ENCODE measurements at places on chromosomes 12 and 14. TPM values are rescaled to one million over a fixed set of nuclear protein-coding genes. Genes with fewer than 3 reads are reported as not detected.

MAP3K9 gene
- 24.5 TPM for total RNA-seq

CD9 gene
- total RNA-seq = 156 TPM

SRGAP1 gene
- 25.7 TPM for total RNA-seq

ZNF385A gene
- 57.0 TPM for total RNA-seq

FIGNL2 gene
- 2.5 TPM for total RNA-seq

TAS2R7 gene
- 1.1 TPM for total RNA-seq

HPD gene
- total RNA-seq = not detected

AVPR1A gene
- 0.97 TPM for total RNA-seq

HOTAIR gene
- total RNA-seq = not detected

HRK gene
- 9.3 TPM for total RNA-seq

GRCh38 chr14:36086629-36087395 lies 89.7 kb downstream of the PTCSC3 start:
- DNase-seq = no peak

DNA sequence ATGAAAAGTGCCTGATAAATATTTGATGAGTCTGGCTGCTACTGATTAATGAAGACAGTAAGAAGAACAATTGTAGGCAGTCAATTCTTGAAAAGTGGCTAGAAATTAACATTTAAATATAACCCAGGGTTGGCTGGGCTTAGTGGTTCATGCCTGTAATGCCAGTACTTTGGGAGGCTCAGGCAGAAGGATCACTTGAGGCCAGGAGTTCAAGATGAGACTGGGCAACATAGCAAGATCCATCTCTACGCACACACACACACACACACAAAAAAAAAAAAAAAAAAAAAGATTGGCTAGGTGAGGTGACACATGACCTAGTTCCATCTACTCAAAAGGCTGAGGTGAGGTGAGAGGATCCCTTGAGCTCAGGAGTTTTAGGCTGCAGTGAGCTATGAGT lies 7.9 kb upstream of the PLBD1 start:
- DNase-seq = no peak

DNA sequence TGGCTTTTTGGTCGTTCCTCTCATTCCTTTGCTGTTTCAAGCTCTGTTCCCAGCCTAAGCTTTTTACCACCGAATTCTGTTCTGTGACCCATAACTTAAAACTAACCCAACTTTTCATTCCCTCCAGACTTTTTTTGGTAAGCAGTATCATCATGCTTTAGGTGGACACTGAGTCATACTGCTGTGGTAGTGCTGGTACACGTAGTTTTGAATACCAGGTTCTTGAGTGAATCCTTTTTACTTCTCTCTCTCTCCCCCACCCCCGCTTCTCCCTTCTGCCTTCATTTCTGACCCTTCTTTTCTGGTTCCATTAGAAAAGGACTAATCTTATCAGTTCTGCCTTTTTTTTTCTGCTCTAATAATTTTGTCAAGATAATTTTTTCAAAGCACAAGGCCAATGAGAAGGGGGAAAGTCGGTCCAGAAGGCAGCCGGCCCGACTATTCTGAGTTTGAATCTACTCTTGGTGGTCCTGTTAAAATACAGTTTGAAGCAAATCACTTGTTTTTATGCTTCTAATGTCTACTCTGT lies 2.3 kb upstream of the MDM2 start:
- no peak for DNase-seq

GRCh38 chr14:31139301-31139847 lies 68.2 kb downstream of the HECTD1 start:
- DNase-seq = no peak

- DNase-seq = no peak
Observed at GRCh38 chr12:126418400-126418799, 1353.2 kb downstream of the AACS start.

DNA sequence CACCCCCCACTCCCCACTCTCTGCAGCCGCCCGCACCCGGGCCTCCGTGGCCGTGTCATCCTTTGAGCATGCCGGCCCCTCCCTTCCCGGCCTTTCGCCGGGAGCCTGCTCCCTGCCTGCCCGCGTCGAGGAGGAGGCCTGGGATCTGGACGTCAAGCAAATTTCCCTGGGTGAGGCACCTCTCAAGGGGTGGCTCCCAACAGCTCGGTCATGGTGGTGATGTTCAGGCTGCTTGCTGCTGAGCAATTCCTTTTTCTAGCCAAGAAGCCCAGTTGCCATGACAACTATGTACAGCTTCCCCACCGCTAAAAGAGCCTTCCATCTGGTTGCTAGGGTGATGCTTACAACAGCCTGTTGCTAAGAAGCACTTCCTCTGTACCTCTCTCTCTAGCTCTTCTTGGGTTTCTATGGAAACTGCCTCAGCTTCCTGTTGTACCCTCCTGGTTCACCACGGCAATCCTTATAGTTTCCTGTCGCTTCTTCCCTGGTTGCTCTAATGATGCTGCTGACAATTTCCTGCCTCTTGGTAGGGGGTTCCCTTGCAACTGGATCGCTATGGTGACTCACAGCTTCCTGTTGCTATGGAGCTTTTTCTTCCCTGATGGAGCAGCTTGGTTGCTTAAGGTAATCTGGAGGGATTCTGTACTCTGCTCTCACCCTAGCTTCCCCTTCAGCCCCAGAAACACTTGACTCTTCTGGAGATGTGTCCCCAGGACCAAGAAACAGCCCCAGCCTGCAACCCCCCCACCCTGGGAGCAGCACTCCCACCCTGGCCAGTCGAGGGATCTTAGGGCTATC lies 11.0 kb downstream of the ZNF219 start:
- DNase-seq = no peak

- DNase-seq = peak; percentile 26
Observed at GRCh38 chr14:51395361-51395849, 155.4 kb downstream of the TMX1 start.

GRCh38 chr14:39446131-39446744 lies 14.0 kb upstream of the FBXO33 start:
- no peak for DNase-seq

- DNase-seq = no peak
Observed at GRCh38 chr12:49415521-49415970, 48.3 kb downstream of the SPATS2 start.

- DNase-seq = no peak
Observed at GRCh38 chr12:123149501-123150274, 1.2 kb downstream of the PITPNM2 start.

- DNase-seq = no peak
Observed at GRCh38 chr12:88458327-88458726, 121.9 kb downstream of the KITLG start.

DNA sequence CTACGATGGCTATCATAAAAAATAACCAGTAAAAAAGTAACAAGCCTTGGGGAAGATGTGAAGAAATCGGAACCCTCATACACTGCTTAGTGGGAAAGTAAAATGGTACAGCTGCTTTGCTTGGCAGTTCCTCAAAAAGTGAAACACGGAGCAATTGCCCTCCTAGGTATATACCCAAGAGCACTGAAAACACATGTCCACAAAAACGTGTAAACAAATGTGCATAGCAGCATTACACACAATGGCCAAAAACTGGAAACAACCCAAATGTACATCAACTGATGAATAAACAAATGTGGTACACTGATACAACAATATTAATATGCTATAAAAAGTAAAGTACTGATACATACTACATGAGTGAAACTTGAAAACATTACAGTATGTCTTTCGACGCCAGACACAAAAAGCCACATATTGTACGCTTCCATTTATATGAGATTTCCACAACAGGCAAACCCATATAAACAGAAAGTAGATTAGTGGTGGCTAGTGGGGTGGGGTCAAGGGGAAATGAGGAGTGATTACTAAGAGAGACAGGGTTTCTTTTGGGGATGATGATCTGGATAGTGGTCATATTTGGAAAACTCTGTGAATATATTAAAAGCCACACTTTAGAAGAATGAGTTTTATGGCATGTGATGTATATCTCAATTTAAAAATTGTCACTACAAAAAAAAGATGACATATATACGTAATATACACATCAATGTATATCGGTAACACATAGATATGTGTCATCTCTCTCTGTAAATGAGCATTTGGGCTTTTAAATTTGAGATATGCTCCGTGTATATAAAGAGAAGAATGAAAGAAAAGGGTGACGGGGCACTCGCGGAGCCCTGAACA lies 996 bp downstream of the SLC41A2 start:
- DNase-seq = no peak

DNA sequence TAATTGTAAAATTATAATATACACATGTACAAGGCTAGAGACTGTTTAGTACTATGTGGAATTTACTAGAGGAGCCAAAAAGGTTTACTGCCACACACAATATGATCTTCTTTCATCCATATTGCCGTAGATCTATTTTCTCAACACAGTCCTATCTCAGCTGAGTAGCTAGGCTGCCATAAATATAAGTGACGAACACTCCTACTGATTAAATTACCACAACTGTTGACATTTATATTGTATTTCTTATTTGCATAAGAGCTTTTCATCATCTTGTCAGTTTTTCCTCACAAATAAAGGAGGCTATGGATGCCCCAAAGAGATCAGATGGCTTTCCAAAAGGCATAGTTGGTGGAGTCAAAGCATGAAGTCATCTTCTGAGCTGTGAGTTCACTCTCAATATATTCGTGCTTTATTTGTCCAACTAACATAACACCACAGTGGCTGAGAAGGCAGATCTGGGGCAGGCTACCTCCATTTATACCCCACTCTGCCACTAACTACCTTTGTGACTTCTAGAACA lies 78.6 kb downstream of the CCDC59 start:
- DNase-seq = no peak

- DNase-seq = no peak
Observed at GRCh38 chr12:32726286-32726685, 29.4 kb downstream of the YARS2 start.

DNA sequence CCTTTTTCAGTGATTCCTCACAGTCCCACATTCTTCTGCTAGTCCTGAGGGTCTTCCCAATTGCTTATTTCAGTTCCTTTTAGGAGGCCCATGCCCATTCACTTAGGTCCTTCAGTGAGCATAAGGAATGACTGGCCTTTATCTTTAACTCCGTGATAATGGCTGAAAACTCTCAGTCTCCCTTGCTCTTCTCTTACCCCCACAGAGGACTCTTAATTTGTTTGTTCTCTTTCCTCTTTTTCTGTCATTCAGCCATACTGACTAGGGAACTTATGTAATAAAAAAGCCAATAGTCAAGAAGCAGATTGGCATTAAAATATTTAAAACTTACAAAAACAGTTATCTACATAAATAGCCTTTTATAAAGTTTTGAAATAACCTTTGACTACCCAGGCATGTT lies 17.1 kb upstream of the VDR start:
- no peak for DNase-seq

DNA sequence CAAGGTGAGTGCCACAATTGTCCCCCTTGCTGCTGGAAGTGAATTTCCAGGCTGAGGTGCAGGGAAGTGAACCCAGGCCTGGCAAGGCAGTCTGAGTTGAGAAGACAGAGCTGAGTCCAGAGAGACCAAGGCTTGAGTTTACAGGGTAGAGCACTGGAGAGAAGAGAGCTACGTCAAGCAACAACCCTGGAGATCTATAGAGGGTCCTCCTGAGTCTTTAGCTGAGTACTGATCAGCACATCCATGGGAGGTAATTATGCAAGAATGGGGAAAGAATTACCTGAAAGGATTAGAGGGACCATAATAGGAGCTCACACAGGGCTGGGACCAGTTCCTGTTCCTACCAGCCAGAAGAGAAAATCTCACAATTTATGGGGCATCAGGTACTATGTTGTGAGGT lies 190.7 kb downstream of the NEDD1 start:
- no peak for DNase-seq

DNA sequence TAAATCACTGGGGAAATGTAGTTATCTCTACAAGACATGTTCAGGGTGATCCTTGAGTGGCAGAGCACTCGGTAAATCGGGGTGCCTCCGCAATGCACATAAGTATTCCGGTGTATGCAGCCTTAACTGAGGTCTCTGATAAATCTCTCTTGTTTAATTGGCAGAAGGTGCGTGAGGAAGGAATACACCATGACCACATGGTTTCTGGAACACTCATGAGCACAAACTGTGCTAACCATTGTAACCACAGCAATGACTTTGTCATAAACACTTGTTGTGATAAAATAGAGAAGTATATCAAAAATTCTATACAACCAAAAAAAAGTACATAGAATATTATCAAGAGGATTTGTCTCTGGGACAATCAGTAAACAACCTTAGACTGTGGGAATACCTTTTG lies 146.8 kb upstream of the DIO2 start:
- DNase-seq = no peak

DNA sequence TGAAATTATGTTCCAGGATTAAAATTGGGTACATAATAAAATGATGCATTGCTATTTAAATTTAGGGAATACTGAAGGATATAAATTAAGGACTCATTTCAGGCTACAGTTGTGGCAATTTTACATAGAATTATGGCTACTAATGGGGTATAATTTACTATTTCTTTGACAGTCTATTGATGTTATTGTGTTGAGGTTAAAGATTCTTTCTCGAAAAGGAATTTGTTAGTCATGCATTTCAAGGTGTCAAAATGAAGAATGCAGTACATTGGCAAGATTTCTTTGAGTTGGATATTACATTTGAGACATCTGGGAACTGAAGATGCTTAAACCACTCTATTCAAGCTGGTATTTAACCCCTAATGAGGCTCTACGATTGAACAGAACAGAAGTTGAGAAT lies 28.3 kb downstream of the SLC5A8 start:
- no peak for DNase-seq

- no peak for DNase-seq
Observed at GRCh38 chr12:22412581-22412980, 78.1 kb upstream of the ST8SIA1 start.

DNA sequence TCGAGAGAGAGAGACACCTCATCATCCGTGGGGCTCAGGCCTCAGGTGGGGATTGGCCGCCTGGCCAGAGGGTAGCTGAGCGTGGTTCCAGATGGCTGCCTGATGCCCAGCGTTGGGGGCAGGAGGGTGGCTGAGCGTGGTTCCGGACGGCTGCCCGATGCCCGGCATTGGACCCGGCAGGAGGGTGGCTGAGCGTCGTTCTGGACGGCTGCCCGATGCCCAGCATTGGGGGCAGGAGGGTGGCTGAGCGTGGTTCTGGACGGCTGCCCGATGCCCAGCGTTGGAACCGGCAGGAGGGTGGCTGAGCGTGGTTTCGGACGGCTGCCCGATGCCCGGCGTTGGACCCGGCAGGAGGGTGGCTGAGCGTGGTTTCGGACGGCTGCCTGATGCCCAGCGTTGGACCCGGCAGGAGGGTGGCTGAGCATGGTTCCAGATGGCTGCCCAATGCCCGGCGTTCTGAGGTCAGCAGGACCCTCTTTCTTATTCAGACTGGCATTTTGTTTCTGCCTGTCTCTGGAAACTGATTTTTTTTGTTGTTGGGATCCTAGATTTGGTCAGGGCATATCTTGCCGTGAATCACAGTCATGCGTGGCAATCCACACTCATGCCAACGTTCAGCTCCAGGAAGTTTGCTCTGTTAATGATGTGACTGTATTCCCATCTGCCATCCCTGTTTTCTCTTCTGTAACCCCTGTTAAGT lies 40.7 kb downstream of the GALNT9 start:
- no peak for DNase-seq
